Transverse colon (tissue), 4 donors: ENCODE measurements at places on chromosomes 16 and 17. TPM values are rescaled to one million over a fixed set of nuclear protein-coding genes. Genes with fewer than 3 reads are reported as not detected.

Gene KRTAP9-4
- total RNA-seq: not detected

Gene GFOD2
- total RNA-seq: 32.2 TPM

DNA sequence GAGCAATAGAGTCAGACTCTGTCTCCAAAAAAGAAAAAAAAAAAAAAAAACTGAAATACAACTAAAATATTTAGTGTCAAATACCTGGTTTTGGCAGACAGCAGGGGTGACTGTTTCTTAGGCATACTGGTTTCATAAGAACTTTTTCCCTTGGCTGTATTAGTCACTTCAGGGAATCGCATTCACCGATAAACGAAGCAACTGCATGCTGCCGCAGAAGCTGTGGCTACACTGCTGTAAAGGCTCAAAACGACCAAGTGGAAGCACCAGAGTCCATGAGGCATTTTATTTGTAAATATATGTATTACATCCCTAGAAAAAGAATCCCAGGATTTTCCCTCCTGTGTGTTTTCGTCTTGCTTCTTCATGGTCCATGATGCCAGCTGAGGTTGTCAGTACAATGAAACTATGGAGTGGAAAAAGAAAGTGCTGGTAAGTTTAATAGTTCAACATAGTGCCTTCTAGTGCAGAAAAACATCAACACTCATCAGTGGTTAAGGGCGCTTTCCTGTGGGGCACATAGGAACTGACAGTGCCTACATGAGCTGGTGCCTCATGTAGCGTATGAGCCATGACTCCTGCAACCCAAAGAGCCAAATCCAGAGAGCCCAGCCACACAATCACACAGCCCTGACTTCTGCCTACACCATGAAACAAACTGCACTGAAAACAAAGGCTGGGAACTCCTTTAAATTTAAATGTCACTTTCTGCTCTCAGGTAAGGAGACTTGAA is 7.3 kb downstream of the RPS15A start:
- DNase-seq: no peak

- DNase-seq: peak; percentile 22
Measured at GRCh38 chr17:76485569-76485968, 15.7 kb downstream of the RHBDF2 start.

DNA sequence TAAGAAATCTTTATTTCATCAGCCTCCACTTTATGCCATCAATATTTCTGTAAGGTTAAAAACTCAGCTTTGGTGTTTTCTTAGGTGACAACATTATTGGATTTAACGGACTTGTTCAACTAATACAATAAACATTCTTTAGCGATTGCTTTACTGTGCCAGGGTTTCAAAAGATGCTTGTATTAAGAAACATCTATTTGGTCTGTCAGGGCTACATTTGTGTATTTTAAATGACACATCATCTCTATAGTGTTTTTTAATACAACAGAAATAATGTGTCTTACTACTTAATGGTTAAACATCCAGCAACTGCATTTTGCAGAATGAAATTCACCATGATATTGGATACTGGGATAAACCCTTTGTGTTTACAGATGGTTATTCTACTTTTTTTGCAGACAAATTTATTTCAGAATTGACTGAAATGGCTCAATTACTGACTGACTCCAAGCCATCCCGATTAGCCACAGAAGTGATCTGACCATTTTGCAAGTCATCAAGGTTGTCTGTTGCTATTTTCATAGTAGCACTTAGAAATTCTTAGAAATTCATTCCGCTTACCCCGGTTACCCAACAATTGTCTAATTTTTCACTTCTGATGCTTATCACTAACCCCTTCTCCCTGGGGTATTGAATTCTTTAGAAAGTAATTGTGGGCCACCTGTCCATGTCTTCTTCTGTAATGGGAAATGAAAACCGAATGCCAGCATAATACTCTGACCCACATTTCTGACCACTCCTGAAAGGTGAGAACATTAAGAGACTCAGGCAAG is 63.7 kb downstream of the HS3ST3A1 start:
- no peak for DNase-seq

- no peak for DNase-seq
Measured at GRCh38 chr17:66734186-66734943, 100.6 kb upstream of the CACNG5 start.

DNA sequence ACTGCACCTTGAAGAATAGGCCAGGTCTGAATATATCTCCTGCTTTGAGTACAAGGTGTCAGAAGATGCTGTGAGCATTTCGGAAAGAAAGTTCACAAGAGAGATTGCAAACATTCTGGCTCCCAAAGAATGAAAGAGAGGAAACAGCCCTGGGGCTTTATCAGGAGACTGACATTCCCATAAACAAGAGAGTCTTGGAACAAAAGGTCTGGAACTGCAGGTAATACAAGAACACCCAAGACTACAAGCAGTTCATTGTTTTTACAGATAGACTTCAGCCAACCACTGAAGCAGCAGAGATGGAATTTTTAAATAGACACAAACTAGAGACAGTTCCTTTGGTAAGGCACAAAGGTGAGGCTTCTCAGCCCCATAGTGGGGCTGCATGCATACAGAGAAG is 14.4 kb downstream of the HSD17B2 start:
- no peak for DNase-seq

DNA sequence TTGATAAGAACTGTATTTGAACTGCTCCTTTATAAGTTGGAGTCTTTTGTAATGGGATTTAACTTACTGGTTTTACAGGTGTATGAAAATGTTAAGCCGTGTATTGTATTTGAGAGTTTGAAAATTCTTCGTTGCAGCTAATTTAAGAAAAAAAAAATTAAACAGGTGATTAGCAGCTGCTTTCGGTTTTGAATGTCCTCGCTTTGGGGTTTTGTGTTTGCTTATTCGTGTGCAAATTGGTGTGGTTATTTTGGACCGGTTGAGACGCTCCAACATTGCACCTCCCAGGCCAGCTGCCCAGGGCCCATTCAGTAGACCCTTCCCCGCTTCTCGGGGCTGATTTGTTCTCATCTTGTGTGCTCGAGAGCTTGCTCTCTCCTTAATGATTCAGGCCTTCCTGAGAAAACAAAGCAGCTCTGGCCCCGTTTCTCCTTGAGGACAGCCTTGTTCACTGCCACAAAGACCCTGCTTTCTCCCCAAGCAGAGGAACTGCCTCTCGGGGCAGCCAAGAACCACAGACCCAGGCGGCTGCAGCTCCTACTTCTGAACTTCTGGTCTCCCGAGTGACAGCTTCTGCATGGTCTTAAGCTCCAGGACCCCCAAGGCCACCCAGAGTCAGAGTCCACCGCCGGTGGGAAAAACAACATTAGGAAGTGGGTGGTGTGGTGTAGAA is 100.5 kb downstream of the MSI2 start:
- peak; percentile 45 for DNase-seq

DNA sequence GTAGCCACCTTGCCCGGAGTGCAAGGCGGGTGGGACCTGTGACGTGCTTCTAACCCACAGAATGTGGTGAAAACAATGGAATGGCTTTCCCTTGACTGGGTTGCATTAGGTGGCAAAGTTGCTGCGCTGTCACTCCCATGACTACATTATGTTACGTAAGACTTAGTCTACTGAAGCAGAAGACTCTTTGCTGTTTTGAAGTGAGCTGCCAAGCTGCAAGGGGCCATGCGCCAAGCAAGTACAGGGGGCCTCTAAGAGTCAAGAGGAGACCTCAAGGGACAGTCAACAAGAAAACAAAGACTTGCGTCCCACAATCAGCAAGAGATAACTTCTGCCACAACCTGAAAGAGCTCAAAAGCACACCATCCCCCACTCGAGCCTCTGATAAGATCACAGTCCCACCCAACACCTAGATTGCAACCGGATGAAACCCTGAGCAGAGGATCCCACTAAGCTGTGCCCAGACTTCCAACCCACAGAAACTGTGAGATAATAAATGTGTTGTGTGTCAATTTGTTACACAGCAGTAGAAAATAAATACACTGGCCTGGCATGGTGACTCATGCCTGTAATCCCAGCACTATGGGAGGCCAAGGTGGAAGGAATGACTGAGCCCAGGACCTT is 16.5 kb downstream of the ANKRD11 start:
- no peak for DNase-seq
